HT1080 (cell line): ENCODE measurements at places on chromosomes 12 and 14. TPM values are rescaled to one million over a fixed set of nuclear protein-coding genes. Genes with fewer than 3 reads are reported as not detected.

LTBP2 gene
- 32.5 and 34.9 TPM in 2 replicates for total RNA-seq

TMEM119 gene
- total RNA-seq, result 0.03 and 0.23 TPM in 2 replicates

TMEM132D gene
- total RNA-seq, result 2.7 and 3.2 TPM in 2 replicates

C12orf54 gene
- not detected in 2 replicates for total RNA-seq

CNOT2 gene
- 85.2 and 109 TPM in 2 replicates for total RNA-seq

TAS2R30 gene
- total RNA-seq, result 0.23 and 0.27 TPM in 2 replicates

NRIP2 gene
- total RNA-seq, result not detected in 2 replicates

BATF gene
- total RNA-seq, result not detected in 2 replicates

RNASE7 gene
- 0.43 TPM in 1 of 2 replicates, not detected in the other for total RNA-seq

GRCh38 chr14:26621807-26622560 lies 24.2 kb upstream of the NOVA1 start:
- DNase-seq, result no peak

DNA sequence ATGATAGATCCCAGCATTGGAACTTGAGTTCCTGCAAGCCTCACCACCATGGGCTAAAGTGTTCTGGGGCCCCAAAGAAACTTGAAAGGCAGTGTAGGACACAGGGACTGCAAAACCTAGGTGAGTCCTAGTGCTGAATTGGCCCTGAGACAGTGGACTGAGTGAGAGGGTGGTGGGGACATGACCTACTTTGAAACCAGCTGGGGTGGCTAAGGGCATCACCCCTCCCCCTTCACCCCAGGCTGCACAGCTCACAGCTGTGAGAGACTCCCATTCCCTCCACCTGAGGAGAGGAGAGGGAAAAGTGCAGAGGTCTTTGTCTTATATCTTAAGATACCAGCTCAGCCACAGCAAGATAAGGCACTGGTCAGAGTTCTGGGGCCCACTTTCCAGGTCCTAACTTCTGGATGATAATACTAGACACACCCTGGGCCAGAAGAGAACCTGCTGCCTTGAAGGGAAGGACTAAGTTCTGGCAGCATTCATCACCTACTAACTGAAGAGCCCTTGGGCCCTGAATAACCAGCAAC lies 62.5 kb downstream of the MAPKAPK5 start:
- DNase-seq, result no peak

- DNase-seq, result no peak
Observed at GRCh38 chr14:64601571-64601970, 51.8 kb downstream of the PPP1R36 start.

DNA sequence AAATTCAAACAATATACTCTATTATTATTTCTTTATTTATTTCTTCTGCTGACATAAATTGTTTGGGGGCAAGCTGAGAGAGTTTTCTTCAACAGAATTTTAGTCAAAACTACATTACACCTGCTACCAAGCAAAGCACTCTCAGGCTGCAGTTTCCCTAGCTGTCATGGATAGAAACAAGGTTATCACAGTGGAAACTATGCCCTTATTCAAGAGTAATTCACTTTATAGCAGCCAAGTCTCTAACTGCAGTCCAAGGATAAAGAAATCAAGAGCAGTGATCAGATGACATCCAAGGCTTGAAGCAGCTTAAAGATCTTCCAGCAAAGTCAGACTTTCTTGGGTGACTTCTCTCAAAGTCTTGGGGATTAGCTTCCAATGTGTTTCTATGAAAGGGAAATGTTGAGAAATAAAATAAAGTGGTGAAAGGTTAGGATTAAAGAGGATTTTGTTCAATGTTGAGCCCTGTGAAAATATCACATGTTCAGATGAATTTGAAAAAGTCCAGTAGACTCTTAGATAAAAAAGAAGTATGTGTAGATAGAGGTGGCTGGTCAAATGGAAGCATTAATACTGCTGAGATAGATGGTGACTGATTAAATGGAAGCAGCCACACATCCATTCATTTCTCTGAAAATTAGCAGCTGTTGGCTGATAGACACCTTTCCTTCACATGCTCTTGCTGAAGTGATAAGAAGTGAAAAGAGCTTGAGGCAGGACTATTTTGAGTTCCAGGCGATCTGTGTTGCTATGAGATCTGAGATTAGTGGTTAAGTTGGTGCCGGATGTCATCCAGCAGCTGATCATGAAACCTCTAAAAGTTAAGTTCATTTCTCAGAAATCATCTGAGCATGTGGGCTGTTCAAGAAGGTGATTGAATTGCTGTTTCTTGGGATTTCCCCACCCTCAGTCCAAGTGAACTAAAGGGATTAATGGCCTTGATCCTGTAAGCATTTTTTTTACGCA lies 257.8 kb upstream of the BTG1 start:
- no peak for DNase-seq

DNA sequence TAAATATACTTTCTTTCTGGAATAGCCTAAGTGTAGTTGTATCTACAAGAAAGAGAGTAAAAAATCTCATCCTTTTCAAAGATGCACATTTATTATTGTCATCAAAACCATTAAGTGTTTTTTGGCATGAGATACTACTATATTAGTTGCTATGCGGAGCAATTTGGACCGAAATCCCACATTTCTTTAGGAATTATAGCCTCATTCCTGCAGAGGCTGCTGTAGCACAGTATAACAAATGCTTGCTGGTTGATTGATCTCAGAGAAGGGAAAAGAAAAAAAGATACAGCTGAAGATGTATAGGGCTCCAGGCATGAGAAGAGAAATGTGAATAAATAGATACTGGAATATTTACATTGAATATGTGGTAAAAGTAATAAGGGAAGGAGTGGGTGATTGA lies 36.0 kb downstream of the RHOJ start:
- no peak for DNase-seq

GRCh38 chr12:112305951-112306350 lies 76.3 kb downstream of the HECTD4 start:
- no peak for DNase-seq

DNA sequence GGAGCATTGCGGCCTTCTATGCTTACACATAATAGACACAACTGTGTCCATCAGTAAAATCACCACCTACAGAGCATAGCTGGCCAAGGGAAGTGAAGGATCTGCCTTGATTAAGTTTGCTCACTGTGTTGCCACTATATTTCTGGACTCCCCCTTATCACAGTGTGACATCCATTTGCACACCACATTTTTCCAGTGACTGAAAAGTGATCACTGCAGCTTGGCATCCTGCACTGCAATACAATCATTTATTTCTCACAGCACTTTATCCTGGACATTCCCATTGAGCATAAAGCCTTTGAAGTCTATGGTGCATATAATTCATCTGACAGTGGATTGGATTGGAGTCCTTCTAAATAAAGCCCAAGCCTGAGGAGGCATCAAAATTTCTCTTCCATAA lies 217.2 kb downstream of the NOVA1 start:
- no peak for DNase-seq

GRCh38 chr12:75444429-75445136 lies 36.0 kb upstream of the GLIPR1 start:
- DNase-seq, result peak; percentile 66

DNA sequence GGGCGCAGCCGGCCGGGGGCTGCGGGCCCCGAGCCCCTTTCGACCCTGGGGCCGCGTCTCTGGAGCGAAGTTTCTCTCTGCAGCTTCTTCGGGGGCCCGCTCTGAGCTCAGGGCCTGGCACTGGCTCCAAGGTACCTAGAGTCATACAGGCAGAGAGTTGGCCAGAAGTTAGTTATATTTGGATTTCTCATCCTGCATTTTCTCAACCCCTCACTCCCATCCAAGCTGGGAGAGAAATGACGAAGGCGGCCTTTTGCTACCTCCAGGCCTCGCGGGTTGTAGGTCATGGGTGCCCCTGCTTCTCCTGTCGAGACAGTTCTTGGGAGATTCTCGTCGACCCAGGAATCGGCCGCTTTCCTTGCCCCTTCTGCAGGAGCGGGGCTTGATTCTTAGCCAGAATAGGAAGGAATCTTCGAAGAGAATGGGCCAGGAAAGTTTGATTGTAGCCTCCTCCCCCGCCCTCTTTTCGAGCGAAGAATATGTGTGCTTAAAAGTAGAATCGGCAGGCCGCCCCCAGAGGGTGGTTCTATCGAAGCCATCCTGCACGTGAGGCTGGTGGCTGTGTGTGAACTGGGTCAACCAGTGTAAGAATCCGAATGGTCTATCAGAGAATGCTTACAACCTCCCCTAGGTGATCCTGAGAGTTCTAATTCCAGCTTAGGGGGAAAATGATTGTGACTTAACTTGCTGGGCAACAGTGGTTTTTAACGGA lies 785 bp downstream of the MLEC start:
- no peak for DNase-seq

DNA sequence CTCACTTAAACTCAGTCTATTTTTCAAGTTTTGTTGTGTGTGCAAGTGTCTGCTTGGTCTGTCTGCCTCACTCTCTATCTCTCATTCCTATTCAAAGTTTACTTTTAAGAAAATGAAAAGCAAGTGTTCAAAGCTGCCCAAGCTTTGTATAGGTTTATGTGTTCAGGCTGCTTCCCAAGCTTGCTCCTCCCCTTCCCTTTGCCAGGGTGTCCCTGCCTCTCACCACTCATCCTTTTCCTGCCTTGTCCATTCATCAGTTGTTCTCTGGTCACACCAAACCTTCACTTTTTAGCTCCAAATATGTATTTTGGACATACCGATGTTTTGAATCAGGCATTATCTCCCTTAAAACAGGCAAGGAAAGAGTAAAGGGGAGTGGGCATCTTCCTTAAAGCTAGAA lies 41.3 kb downstream of the STK38L start:
- DNase-seq, result peak; percentile 23

- DNase-seq, result no peak
Observed at GRCh38 chr12:118946256-118946655, 35.1 kb upstream of the SRRM4 start.

- no peak for DNase-seq
Observed at GRCh38 chr12:50251619-50252252, 31.6 kb downstream of the LIMA1 start.

DNA sequence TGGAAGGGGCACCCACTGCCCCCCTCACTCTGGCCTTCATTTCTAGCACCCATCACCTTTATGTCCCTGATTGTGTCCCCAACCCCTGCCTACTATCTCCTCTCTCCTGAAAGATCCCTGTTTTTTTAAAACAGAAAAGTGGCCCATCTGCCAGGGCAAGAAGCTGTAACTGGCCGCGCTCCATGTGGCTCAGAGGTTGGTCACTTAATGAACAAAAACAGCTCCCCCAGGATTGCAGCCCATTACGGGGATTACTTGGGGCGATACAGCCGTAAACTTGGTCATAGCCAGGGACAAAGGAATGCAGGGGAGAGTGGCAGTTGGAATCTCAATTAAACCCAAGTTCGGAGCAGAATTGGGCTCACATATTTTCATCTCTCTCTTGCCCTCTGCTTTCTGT lies 34.8 kb upstream of the VSX2 start:
- no peak for DNase-seq

DNA sequence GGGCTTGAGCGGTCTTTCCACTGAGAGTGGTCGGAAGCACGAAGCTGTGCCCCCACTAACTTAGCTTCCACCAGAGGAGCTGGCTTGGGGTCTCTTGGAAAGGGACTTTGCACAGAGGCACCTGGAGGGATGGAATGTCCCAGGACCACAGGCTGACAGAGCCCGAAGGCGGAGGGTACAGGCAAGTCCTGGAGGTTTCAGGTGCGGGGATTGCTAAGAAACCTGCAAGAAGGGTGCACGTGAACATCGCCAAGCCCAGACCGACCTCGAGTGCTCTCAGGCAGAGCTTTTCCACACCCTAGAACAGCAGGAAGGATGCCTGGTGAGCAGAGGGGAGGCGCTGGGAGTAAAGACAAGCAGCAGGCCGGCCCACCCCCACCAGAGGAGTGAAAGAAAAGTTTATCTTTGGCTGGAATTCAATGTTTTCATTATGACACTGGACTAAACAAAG lies 61.6 kb downstream of the SERPINA3 start:
- DNase-seq, result no peak

DNA sequence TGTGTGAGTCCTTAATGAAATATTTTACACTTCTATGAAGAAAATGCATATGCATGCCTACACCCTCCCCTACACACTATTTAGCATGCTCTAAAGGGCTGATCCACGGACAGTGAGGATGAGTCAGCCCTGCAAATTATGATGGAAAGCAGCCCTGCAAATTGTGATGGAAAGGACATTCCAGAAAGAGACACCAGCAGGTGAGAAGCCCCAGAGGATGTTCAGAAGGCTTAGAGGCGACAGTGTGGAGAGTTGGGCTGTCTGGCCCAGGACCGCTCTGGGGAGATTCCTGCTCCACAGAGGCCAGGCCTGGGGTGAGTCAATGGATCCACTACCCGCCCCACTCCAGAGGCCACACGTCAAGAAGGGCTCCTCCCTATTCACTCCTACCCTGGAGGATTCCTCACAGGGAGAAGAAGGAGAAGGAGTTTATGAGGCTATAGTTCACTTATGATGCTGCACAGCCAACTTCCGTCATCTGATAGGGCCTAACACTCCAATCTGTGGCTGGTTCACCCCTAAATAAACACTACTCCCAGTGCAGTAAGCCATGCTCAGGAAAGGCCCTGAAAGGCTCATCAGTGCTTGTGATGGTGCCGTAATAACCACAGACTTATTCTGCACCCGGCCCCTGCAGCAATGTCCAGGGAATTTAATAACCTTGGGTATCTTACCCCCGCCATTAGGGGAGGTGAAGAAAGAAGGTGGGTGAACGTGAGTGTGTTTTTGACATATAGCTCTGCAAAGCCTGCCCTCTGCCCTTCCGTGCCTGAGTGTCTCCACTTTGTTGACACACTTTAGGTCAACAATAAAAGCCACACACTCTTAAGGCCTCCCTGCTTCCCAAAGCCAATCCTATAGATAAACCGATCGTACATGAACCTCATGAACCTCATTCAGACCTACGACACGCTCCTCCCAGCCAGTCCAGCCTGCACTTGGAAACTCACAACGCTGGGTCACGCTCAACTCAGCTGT lies 46.4 kb downstream of the CLMN start:
- no peak for DNase-seq

DNA sequence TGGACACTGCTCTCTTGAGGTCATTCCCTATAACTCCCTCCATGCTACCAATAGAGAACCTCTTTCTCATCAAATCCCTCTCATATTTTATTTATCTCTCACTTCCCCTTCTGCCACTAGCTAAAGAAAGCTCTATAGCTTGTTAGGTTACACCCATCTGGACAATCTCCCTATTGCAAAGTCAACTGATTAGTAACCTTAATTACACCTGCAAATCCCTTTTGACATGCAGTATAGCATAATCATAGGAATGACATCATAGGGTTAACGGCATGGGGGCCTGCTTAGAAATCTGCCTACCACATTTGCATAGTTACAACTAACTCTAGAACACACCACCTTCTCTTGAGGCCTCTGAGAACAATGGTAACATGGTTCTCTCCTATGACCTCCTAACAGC lies 181.2 kb downstream of the EMP1 start:
- DNase-seq, result no peak

GRCh38 chr14:70382536-70382935 lies 23.1 kb upstream of the COX16 start:
- DNase-seq, result no peak

- DNase-seq, result peak; percentile 100
Observed at GRCh38 chr12:113221181-113221996, at the start of gene TPCN1. TSS of gene TPCN1 (plus strand) at chr12:113221464. CDS start at chr12:113226853, 5,389 bp downstream.
